Stimulated activated CD4-positive, alpha-beta T cell treated with anti-CD3 and anti-CD28 coated beads, Interleukin-15, amount 100 ng/mL, for 24 hours (primary cell): ENCODE measurements at places on chromosomes 16 and 17.

- no peak for DNase-seq
Observed at GRCh38 chr16:3824121-3824795, 56.3 kb downstream of the CREBBP start.

- DNase-seq = no peak
Observed at GRCh38 chr17:871751-872519, 89.8 kb downstream of the MRM3 start.

GRCh38 chr16:10824111-10824893 lies 5.7 kb upstream of the TVP23A start:
- DNase-seq = no peak

DNA sequence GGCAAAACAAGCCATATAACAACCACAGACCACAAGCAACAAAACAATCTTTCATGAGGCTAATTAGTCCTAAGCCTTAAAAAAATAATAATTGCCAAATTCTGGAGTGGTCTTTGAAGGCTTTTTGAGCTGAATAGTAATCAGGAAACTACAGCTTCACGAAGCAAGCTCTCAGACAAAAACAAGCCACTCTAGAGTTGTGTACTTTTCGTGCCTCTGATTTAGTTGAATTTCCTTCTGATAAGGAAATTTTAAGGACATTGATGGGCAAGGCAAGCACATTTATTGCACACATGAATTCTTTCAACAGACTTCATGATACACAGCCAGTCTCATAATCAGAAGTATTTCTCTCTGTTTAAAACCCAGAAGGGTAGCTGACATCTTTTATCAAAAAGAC lies 130.8 kb upstream of the IRX3 start:
- no peak for DNase-seq

GRCh38 chr16:19735074-19735867 lies 17.2 kb downstream of the IQCK start:
- DNase-seq = no peak

DNA sequence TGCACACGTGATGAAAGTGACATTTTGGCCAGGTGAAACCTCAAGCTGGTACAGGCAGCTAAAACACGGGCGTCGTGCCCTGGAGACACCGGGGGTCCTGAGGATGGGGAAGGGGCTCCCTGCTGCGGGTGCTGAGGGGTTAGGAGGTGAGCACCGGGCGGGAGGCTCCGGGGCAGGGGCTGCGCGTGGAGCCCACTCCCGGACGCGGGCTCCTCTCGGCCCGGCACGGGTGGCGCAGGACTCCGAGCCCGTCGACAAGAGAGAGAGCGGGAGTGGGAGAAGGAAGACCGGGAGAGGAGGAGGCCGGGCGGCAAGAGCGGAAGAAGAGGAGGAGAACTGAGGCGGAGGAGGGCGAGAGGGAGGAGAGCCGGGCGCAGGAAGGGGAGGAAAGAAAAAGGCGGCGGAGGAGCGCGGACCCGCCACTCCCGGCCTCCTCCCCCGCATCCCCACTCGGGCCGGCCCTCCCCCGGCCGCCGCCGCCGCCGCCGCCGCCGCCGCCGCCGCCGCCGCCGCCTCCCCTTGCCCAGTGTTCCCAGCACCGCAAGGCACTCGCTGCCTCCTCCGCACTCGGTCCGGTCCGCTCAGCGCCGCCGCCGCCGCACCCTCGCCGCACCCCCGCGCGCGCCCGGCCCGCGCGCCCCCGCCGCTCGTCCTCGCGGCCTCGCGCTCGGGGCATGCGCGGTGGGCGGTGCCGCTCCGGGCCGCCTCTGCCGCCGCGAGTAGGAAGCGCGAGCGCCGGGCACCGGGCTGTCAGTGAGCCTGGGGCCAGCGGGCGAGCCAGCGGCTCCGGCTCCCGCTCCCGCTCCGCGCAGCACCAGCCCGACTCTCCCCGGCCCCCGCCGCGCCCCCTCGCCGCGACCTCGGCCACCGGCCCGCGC lies at the start of gene PRKCA:
PRKCA (plus strand) TSS at position 750 of the 878 bp plus-strand sequence.
- DNase-seq = peak; percentile 82

DNA sequence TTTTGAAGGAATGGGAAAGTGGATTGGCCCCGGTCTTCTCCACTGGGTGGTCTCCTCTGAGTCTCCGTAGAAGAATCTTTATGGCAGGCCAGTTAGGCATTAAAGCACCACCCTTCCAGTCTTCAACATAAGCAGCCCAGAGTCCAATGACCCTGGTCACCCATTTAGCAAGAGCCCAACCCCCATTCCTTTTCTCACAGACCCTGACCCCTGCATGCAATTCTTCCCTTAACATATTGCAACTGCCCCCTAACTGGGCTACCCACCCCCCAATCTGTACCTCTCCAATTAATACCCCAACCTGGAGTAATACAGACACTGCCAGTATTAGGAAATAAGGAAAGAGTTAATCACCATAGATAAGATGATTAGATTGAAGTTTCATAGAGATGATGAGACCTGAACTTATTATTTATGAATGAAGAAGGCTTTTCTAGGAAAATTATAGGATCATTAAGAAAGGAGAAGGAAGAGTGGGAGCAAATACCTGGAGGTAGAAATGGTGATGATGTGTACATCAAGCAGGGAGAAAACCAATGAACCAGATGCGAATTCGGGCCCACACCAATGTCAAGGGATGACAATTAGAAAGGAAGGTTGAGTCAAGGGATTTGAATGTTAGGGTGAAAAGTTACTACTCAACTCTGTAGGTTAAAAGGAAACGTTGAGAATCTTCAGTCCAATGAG lies 2.4 kb downstream of the CCL2 start:
- no peak for DNase-seq

DNA sequence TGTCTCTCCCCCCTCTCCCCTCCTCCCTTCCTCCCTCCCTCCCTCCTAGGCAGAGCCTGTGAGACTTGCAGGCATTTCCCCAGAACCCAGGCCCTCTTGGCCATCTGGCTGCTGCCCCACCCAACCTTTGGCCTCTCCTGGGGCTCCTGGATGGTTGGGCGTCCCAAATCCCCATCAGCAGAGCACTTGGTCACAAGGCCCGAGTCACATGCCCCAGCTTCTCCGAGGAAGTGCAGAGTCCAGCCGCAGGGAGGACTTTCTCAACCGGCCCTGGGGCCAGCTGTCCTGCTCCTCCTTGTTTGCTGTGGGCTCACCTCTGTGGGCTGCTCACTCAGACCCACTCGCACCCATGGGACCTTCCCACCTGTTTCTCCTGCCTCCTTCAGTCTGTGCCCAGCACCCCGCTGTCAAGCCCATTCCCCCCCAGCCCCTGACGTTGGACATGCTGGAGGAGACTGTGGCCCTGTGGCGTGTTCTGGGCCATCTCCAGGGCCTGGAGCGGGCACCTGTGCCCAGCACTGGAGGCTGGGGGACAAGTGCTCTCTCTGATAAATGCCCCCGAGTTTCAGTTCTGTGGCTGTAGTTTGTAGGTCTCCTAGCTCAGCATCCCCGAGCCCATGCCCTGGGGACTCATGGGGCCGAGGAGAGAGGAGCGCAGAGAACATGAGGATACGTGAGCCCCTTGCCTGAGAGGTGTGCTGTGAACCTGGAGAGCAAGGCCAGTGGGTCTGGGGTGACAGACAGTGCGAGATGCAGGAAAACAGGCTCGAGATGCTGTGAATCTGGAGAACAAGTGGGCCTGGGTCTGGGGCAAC lies 42.3 kb upstream of the ZNF750 start:
- no peak for DNase-seq

DNA sequence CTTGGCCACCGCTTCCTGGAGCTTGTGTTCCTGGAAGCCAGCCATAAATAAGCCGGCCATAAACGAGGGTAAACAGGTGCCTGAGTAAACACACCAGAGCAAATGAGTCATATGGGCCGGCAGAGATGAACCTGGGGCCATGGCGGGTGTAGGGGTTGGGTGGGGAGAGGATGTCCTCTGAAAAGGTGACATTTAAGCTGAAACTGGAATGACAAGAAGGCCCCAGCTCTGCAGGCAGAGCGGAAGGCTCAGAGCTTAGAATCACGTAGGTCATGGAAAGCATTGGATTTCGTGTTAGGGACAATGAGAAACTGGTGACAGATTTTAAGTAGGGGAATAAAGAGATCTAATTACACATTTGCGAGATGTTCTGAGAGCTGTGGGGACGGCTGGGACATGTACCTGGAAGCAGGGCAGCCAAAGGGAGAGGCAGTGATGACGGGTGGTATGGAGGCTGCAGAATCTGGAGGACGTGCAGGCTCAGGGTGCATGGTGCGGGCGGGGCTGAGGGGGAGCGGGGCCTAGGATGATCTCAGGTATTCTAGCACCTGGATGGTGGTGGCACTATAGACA lies 8.1 kb upstream of the DNASE1 start:
- no peak for DNase-seq

DNA sequence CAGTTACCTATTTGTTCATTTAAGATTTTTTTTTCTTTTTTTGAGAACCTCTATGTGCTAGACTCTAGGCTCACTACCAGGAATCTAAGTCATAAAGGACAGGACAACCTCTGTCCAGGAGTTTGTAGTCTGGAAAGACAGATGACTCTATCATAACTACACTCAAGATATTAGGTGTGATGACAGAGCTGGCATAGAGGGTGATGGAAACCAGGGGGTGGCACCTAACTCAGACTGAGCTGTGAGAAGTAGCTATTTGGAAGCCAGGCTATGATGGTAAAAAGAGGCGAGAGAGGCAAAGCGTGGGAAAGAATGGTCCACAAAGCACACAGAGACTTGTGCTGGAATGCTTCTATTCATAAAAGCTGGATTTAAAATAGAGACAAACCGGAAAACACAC lies 372.3 kb downstream of the SEC14L1 start:
- DNase-seq = no peak
